ENCODE measurements at places on chromosomes 13 and 19.

- DNase-seq, result no peak
These were observed 288.6 kb upstream of the PCDH9 start for GRCh38 chr13:67518785-67519184.

GRCh38 chr19:4690361-4690760 lies 20.2 kb upstream of the MYDGF start:
- no peak for DNase-seq

DNA sequence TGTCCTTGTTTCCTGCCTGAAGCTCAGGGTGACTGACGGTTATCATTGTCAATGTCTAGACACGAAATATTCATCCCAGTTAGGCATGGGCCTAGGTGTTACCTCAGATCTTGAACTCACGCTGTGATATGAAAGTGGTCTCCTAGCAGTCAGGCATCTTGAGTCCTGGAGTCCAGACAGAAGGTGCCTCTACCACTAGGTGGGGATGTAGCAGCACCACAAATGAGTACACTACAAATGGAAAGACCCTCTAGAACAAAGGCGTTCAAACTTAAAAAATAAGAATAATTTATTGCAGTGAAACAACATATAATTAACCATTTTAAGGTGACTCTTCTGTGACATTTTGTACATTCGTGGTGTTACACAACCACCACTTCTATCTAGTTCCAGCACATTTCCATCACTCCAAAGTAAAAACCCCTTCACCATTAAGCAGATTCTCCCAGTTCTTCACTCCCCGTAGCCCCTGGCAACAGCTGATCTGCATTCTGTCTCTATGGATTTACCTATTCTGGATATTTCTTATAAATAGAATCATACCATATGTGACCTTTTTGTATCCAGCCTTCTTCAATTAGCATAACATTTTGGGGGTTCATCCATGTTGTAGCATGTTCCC lies 11.9 kb upstream of the FRY start:
- peak; percentile 89 for DNase-seq

DNA sequence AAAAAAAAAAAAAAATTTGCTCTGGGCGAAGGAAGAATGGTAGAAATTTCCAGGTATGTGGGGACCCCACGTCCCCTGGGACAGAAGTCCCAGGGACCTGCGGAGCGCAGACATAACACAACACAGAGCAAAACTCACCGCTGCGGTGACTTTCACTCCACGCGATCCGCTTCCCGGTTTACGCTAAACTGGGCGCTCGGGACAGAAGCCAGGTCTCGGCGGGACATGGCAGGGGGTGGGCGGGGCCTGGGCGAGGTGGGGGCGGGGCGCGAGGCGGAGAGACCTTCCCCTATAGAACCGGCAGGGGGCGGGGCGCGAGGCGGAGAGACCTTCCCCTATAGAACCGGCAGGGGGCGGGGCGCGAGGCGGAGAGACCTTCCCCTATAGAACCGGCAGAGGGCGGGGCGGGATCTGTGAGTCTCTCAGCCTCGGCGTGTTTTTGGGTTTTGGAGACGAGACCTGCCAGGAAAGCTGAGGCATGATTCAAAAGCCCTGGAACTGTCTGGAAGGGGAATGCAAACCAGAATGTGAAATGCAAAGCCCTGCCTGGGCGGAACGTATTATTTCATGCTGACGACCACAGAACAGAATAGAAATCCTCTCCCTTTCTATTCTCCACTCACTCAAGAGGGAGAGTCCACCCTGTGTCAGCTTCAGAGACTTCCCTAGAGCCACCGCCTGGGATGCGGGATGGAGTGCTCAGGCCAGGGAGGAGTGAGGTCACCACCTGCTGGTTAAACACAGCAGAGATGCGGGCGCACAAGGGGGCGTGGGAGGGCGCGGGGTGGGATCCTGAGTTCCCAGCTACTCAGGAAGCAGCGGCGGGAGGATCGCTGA lies 20.2 kb upstream of the ERVV-1 start:
- DNase-seq, result peak; percentile 89

DNA sequence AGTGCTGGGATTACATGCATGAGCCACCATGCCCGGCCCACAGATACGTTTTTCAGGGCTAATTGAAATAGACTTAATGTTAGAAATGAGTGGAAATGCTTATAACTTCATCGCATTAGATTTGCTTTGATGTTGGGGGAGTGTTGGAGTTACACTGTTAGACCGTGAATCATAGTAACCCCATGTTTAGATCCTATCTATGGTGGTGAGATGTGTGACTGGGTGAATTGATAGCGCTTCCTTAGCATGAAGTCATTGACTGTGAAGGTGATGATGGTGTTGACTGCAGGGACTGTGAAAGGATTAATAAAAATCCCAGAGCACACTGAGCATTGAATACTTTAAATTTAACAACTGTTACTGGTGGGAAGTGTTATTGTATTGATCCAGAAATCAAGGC lies 1.7 kb downstream of the ZNF264 start:
- peak; percentile 24 for DNase-seq

DNA sequence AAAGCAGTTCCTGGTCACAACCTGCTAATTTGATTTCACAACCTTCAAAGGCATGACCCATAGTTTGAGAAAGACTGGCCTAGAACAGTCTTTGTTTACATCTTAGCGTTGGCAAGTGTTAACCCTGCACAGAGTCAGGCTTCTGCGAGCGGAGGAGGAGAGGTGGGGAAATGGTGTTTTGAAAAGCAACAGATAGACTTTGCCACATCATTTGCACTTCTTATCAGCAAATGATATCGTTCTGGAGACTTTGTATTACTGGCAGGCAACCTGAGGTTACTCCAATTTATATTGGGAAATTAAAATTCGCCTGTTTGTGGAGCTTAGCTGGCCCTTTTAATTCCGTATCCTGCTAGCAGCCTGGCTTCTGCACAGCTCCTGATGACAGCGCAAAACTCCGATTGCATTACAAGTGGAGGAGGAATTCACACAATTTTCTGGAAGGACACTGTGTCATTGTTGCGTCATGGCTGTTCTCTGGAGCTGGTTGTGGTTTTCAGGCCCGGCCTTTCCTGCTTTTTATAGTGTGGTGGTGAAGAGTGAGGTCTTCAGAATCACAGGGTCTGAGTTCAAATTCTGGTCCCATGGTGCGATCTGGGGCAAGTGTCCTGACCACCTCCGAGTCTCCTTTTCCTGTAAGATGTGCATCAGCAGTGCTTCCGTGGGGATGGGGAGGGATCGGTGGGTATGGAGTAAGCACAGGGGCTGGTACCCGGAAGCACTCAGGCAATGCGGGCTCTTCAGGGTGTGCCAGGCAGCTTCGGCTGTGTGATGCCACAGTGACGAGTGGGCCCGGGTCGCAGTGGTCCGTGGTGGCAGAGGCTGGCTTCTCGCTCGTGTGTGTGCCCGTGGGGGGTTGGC lies 49.1 kb upstream of the EHD2 start:
- DNase-seq, result peak; percentile 48

- DNase-seq, result no peak
These were observed 545.5 kb downstream of the UQCRFS1 start for GRCh38 chr19:28667348-28667977.
